ENCODE measurements at places on chromosomes 4 and X.

DNA sequence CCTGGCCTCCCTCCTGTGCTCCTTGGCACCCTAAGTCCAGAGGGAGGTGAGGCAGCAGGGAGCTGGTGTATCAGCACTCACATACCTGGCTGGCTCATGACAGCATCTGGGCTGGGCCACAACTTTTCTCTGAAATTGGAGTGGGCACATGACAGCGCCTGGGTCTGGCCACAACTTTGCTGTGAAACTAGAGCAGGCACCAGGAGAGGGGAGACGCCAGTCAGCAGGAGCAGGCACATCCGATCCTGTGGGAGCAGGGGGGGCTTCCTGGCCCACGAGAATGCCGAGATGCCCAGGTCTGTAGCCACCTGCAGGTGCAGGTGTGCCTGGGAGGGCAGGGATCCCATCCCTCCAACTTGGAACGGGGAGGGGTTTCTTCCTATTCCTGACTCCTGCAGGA lies 69.7 kb upstream of the PPP3CA start:
- DNase-seq: no peak

DNA sequence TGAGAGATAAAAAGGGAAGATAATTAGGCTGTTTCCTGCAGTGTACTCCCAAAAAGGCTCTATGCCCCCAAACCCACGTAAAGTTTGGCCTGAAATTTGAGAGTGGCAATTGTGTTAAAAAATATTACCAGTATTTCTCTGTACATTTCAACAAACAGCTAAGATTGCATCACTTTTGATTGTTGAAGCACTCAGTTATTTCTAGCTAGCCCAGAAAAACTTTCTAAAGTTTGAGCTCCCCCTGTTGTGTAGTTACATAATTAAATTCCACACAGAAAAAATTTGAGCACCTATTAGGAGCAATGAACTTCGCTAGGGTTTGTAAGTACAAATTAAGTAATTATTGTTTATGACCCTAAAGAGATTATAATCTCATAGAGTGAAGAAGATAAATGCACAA lies 109.4 kb downstream of the DLG3 start:
- no peak for DNase-seq

GRCh38 chr4:14596028-14596427 lies 406.3 kb upstream of the CPEB2 start:
- DNase-seq: no peak

- DNase-seq: no peak
Measured at GRCh38 chrX:68203211-68203610, 230.1 kb downstream of the OPHN1 start.

- peak; percentile 10 for DNase-seq
Measured at GRCh38 chr4:57190601-57191481, 80.7 kb upstream of the IGFBP7 start.

DNA sequence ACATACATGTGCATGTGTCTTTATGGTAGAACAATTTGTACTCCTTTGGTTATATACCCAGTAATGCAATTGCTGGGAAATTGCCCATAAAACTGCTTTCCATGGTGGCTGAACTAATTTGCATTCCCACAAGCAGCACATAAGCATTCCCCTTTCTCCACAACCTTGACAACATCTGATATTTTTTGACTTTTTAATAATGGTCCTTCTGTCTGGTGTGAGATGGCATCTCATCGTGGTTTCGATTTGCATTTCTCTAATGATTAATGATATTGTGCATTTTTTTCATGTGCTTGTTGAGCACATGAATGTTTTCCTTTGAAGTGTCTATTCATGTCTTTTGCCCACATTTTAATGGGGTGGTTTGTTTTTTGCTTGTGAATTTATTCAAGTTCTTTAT lies 166.0 kb downstream of the TMEM47 start:
- no peak for DNase-seq

- no peak for DNase-seq
Measured at GRCh38 chr4:7158991-7159390, 33.3 kb upstream of the SORCS2 start.

DNA sequence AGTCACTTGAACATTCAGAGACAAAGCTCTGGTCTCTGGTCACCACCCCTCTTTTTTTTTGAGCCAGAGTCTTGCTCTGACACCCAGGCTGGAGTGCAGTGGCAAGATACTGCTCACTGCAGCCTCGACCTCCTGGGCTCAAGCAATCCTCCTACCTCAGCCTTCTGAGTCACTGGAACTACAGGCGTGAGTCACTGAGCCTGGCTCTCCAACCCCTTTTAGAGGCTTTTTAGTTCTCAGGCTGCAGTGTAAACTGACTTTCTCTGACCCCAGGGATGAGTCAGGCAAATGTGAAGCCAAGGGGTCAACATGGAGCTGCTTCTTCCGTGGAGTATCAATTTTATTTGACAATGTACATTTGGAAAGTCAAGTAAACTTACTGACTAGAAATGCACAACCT lies 229.2 kb downstream of the PTTG2 start:
- peak; percentile 23 for DNase-seq

GRCh38 chr4:128812442-128813235 lies 3.1 kb downstream of the JADE1 start:
- peak; percentile 44 for DNase-seq

- no peak for DNase-seq
Measured at GRCh38 chr4:38957261-38957815, 74.9 kb downstream of the TMEM156 start.

DNA sequence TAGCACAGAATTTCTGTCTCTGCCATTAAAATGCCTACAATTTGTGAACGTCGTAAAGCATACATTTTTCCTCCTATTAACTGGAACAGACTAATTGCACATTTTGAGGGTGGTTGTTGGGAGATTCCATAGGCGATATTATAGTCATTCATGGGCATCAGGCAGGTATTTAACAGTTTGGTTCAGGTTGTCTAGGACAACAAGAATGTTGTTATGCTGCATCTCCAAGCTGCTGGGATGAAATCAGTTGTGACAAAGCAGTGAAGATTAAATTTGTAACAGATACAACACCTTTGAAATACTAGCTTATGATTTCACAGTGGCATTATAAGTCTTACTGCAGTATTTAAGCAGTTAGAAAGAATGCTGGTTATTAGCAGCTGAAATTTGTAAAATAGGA lies 339.7 kb upstream of the PITX2 start:
- DNase-seq: no peak

- no peak for DNase-seq
Measured at GRCh38 chr4:26573389-26573794, 10.5 kb upstream of the TBC1D19 start.

- DNase-seq: peak; percentile 59
Measured at GRCh38 chr4:153522802-153523094, 56.6 kb downstream of the TMEM131L start.

GRCh38 chrX:55919367-55920221 lies 202.0 kb downstream of the RRAGB start:
- no peak for DNase-seq

GRCh38 chrX:99078301-99078700 lies 1331.8 kb downstream of the PCDH19 start:
- DNase-seq: no peak

- DNase-seq: no peak
Measured at GRCh38 chrX:39848243-39848642, 249.5 kb downstream of the BCOR start.

GRCh38 chr4:42101446-42101975 lies 50.9 kb downstream of the BEND4 start:
- DNase-seq: no peak

DNA sequence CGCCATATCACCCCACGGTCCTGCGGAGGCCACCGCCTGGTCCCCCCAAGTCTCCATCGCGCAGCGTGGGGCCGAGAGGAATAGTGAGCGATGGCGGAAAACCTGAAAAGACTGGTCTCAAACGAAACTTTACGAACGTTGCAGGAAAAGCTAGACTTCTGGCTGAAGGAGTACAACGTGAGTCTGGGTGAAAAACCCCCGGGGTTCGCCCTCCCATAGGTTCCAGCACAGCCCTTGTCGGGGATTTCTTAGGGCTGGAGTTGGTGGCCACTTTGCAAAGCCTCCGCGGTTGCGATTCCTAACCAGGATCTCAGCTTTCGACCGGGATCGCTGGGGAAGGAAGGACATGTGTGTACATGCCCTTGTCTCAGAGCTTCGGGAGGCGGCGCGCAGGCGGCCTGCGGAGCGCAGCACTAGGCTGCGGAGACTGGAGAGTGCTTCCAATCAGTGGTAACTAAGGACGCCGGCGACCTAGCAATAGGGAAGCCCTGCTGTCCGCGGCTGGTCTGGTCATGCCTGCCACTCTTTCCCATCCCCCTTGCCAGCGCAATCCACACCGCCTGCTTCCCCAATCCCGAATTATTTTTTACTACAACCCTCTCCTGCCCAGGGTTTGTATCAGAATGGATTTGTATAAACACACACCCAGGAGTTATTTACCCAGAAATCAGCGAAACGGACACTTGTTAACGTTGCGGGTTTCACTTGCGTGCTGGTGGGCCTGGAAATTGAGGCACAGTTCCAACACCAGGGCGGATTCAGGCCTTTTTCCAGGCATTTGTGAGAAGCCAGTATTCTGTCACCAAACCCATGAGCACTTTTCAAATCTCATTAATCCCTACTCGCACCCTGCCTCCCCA lies 741 bp downstream of the SPATA18 start:
- DNase-seq: no peak

DNA sequence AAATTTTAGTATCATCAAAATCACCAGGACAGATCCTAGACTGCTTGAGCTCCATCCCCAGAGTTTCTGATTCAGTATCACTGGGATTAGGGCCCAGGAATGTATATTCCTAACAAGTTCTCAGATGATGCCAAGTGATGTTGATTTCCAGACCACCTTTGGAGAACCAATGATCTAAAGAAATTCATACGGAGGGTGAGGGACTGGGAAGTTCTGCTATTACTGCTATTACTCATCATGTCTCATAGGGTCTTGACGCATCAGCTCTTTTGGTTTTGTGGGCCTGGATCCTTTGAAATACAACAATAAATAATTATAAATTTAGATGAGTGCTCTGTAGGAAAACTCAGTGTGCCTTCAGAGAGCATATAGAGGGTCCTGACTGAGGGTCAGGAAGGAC lies 59.8 kb upstream of the LGI2 start:
- no peak for DNase-seq

DNA sequence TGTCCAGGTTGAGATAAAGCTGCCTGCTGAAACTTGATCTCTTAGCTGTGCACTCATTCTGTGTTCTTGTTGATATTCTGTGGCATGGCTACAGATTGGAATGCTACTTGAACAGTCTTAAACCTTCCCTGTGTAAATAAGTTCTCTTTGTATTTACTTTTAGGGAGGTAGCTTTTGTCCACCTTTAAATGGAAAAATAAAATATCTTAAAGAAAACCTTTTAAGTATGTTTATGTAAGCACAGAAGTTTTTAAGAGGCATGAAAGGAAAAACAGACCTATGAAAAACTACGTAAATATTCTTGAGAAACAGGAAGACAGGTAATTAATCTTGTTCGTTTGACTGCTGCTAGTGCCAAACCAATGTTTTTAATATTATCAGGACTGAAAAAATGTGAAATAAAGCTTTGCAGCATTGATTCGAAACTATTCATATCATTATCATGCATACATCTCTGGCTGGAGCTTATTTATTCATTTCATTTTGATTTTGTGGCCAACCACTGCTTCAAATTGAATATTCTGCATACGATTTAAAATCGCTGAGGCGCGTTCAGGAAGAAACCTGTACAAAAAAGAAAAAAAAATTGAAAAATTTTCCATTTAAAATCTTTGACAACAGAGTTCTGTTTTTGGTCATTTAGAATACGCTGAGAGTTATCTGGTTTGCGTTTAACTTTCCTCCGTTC lies 17.8 kb downstream of the HSD17B13 start:
- DNase-seq: no peak

DNA sequence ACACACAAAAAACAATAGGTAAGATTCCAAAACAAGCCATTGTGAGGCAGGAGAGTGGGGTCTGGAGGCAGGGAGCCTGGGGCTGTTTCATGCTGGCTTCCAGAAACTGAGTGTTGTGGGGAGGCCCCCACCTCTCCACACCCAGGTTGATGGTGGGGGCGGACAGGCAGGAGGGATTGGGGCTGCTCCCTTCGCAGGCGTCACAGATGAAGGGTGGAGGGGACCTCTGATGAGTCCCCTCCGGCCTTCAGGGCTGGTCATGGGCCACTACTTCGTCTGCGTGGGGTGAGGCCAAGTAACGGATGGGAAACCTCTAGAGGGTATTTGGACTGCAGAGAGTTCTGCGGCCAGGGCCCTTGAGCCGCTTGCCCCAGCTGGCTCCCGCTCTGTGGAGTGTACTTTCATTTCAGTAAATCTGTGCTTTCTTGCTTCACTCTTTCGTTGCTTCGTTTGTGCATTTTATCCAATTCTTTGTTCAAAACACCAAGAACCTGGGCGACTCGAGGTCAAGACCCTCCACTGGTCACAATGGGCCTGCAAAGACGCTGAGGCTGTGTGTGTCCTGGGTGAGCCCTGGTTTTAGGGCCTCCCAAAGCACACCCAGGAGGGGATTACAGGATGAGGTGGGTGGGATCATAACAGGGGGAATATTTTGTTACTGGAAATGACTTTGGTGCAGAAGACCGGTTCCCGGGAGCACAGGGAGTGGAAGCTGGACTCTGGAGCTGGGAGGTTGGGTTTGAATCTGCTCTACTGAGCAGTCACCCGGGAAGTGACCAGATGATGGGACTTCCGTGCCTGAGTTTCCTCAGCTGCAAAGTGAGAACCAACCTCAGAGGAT lies 83.7 kb upstream of the ADRA2C start:
- DNase-seq: no peak

DNA sequence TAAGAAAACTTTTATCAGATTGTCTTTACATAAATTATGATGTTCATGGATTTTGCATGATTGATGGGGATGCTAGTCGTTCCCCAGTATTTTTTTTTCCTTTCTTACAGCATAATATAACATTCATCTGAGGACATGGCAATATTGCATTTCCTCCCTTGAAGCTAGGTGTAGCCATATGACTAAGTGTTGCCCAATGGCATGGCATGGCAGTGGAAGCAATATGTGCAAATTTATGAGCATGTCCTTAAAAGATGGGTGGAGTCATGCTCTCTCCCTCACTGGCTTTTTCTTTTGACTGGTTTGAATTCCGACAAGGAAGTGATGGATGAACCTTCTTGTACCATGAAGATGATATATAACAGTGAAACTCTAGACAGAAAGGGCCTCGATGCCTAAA lies 96.3 kb downstream of the BANK1 start:
- no peak for DNase-seq

DNA sequence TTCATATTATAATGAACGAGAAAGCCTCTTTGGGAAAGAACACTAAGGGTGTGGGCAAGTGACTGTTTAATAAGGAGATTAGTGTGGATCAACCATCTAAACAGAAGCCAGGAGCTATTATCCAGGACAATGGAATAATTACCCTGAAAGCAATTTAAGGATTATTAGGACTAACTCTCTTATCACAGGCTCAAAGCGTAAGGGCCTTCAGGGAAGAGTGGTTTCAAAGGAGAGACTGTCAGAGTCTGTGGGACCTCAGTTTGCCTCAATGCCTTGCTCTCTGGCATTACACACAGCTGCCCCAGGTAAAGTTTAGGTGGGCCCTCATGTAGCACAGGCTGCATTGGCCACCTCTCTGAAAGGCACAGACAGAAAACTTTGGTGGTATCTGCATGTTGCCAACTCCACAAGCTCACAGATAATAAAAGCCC lies 717.2 kb upstream of the ADGRL3 start:
- DNase-seq: no peak

Measured in stimulated activated CD4-positive, alpha-beta T cell treated with anti-CD3 and anti-CD28 coated beads, Interleukin-4, amount 100 ng/mL, for 24 hours (primary cell).